ENCODE measurements at places on chromosomes 4 and X.
A peak's percentile ranks its signal among the peaks of the same experiment; 100 is the strongest.

DNA sequence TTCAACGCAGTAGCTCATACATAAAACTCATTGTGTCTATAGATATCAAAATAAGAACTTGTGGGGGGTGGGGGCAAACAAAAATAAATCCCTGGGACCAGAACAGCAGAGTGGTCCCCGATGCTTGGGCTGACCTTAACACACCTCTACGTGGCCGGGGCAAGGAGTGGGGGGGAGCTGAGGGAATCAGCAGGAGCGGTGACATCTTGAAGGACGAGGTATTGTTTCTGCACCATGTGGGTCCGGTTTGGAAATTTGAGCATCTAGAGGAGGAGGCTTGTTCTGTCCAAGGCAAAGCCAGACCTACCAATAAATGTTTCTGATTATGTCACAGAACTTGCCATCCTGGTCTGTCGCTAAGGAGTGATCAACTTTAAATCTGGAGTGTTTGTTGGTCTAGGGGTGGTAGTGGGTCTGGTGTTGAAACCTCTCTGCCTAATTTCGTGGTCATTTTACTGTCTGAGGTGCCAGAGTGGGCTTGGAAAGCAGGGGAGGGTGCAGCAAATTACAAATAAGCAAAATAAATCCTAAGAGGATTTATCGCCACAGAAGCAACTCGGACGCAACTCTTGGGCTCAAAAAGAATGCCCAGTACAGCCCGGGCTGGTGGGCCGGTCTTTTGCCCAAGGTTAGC, 774 bp upstream of the RAPGEF2 start:
- DNase-seq, result no peak

DNA sequence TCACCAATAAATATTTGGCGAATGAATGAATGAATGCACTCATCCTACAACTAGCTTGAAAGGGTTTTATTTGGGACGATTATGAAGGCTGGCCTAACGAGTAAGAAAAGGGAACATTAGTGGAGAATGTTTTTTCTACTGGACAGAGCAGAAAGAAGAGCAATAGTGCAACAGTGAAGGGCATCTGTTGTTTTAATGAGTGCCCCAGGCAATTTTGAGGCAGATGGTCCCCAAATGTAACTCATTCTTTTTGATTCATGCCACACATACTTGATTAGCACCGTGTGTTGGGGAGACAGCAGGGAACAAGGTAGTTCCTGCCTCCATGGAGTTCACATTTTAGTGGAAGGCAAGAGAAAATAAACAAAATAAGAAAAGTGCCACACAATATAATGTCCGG, 22.7 kb upstream of the INTS6L start:
- no peak for DNase-seq

DNA sequence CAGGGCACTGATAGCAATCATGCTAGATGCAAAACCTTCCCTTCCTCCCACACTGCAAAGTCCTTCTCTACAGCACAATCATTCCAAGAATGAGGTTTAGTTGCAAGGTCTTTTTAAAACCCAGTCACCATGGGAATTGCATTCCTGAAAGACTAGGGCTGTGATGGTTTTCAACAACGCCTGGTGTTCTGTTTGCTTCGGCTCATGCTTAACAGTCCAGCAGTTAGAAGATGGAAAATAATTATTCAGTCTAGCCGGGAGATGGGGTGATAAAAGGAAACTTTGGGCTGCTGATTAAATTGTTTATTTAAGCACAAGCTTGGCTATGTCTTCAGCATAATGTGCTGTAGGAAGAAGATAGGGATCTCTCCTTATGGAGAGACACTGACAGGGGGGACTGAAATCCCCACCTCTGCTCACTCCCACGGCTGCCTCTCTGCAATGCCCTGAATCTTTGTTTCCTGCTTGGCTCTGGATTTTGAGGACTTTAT, 211.4 kb downstream of the MID1IP1 start:
- no peak for DNase-seq

GRCh38 chr4:182869697-182870096, 47.5 kb downstream of the DCTD start:
- DNase-seq, result no peak

DNA sequence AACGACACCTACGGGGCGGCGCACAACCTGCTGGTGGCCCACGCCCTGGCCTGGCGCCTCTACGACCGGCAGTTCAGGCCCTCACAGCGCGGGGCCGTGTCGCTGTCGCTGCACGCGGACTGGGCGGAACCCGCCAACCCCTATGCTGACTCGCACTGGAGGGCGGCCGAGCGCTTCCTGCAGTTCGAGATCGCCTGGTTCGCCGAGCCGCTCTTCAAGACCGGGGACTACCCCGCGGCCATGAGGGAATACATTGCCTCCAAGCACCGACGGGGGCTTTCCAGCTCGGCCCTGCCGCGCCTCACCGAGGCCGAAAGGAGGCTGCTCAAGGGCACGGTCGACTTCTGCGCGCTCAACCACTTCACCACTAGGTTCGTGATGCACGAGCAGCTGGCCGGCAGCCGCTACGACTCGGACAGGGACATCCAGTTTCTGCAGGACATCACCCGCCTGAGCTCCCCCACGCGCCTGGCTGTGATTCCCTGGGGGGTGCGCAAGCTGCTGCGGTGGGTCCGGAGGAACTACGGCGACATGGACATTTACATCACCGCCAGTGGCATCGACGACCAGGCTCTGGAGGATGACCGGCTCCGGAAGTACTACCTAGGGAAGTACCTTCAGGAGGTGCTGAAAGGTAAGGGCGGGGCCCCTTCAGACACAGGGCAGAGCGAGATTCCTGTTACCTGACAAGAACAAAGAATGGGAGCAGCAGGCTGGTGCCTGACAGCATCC, 11.7 kb downstream of the RPL9 start:
- DNase-seq, result peak; percentile 81

DNA sequence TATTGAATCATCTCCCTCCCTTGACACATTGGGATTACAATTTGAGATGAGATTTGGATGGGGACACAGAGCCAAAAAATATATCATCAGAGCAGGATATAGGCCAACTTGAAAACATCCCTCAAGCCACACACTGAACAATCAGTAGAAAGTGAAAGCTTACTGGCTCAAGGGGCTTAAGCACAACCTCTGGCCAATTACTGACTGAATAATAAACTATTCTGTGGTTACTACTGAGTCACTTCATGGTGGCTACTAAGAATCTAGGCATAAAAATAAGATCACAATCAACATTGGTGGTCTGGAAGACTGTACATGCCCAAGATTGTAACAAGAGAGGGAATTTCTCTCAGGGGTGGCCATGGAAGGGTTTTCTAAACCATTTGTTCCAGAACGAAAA, 27.4 kb upstream of the GPR174 start:
- DNase-seq, result no peak

DNA sequence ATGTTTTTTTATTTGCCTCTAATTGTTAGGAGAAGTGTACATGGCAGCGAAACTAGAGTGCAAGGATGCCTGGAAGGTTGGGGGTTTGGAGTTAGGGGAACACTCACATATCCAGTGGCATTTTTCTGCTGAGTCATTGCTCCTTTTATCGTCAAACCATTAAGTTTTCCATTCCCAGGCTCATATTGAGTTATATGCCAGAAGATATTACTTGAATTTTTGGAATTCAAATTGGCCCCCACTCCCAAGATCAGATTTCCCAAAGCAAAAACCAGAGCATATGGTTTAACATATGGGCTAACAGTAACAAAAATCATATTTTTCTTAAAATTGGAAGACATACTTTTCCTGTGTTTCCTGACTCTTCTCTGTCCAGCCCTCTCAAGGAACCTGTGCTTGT, 152.7 kb downstream of the FSTL5 start:
- no peak for DNase-seq

DNA sequence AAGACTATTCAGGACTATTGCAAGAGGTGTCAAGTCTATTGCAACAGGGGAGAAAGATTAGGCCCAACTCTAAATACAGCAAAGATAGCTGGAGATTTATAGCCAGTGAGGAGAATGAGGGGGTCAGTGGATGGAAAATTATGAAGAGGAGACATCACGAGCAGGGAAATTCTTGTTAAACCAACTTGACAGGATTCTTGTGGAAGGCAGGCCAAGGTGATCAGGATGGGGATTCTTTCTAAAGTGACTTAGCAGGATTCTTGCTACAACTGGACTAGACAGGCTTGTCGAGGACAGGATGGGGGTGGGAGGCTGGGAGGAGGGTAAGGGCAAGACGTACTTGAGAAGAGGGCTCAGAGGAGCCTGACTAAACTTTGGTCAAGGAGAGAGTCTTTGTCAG, 89.0 kb downstream of the PHEX start:
- no peak for DNase-seq

DNA sequence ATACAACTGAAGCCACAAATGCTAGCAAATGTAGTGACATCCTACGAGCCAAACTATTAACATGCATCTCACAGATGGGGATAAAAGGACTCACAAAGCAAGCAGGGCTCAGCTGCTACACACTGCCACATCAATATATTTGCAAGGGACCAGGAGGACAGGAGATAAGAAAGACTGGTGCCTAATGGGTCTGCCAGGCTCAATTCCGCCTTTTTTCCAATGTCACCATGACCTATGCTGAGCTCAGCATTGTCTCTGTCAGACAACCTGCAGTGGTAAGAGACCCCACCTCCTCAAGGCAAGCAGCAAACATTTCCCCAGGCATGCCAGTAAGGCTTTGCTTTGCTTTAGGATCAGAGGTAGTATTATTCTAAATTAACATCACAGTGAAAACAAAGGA, 435 bp downstream of the DCX start:
- DNase-seq, result no peak

GRCh38 chr4:57219431-57219830, 109.2 kb upstream of the IGFBP7 start:
- DNase-seq, result no peak

- no peak for DNase-seq
Measured at GRCh38 chr4:159443975-159444374, 341.1 kb downstream of the RAPGEF2 start.

DNA sequence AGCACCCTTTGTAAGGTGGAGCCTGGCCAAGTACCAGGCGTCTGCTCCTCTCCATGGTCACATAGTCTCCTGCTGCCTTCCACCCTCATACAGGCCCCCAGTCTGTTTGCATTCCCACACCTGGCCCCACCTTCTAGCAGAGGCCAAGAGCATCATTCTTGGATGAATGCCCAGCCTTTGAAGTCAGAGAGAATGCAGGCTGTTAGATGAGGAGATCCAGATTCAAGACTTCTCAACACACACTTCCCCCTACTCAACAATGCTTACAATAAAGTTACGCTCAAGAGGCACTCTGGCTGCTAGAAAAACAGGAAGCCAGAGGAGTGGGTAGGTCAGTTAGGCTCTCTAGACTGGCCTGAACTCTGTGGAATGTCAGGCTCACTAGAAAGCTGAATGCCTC, 43.3 kb downstream of the SHROOM4 start:
- DNase-seq, result no peak

DNA sequence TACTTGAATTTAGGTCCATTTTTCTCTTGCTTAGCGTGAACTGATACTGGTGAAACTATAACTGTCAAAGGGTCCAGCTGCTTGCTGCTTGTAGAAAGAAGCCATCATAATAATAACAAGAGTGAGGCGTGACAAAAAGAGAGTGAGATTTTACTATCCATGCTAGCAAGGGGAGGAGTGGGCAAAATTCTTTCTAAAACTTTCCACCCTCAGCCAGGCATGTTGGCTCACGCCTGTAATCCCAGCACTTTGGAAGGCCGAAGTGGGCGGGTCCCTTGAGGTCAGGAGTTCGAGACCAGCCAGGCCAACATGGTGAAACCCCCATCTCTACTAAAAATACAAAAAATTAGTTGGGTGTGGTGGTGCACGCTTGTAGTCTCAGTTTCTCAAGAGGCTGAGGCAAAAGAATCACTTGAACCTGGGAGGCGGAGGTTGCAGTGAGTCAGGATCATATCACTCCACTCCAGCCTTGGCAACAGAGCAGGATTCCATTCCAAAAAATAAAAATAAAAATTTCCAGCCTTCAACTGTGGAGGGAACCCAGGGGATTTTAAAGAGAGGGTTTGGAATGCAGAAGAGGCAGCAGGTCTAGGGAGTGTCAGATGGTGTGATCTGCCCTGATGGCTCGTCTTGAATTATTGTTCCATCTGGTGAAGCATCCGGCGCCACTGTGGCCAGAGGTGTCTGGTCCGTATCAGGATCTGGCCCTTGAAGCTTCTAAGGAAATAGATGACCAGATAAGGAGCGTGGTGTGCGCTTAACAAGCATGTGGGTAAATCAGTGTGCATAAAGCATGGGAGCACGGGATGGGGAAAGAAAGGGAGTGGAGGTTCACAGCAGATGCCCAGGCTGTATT, 51.8 kb downstream of the LRP2BP start:
- DNase-seq, result peak; percentile 25

GRCh38 chr4:123832173-123833026, 435.8 kb downstream of the SPRY1 start:
- DNase-seq, result no peak

DNA sequence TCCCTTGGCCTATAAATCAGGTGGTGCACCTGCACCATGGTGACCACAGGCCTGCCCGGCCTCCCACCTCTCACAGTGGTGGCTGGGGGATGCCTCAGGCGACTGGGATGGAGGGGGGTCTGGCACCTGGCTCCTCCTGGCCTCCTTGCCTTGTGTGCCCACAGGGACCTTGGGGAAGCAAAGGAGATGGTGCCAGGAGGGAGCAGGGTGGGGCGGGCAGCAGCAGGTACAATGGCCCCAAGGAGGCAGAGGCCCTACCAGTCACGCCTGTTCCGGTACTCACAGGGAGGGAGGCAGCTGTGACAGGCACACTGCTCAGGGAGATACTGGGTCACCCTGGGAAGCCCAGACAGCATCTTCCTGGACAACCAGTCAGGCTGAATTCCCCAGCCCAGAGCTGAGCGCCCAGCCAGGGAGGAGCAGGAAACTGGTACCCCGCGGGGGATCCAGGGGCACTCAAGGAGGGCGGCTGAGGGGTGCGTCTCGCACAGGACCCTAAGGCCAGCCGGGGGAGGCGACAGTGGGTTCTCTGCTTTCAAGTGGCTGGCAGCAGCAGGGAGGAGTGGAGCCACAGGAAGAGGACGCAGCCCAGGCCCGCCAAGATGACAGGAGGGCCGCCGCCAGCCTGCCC, 1.2 kb upstream of the TREX2 start:
- DNase-seq, result no peak

DNA sequence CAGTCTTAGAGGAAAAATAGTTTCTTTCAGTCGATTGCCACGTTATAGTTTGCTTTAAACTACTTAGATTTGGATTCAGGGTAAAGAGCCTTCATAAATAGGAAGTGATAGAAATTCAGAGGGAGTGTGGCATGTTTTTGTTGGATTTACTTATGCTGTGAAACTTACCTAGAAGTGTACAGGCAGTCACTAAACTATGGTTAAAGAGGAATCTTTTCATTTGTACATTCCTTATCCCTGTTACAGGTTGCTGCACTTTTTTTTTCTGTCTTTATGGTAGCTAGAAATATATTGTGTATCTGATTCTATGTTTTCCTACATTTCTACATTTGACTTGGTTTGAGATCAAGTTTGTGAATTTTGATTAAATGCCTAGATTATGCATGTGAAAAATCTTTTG, 19.1 kb downstream of the WWC2 start:
- DNase-seq, result no peak

GRCh38 chr4:158894826-158895225, 126.0 kb downstream of the FNIP2 start:
- no peak for DNase-seq

DNA sequence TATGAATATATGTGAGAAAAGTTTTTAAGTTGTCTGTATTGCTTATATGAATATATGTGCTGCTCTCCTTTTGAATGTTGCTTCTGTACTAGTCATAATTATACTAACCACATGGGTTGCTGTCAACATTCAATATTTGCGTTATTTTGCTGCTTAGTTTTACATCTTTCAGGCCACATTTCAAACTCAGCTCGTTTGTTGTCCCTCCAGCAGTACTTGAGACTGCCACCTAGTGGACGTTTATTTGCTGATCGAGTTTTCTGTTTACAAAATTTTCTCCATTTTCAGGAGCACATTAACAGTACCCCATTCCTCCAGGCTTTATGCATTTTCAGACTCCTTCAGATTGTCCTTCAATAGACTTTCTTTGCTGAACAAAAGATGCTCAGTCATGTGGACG, 75.8 kb downstream of the NUDT11 start:
- no peak for DNase-seq
